ENCODE measurements at places on chromosomes 6 and 20.

DNA sequence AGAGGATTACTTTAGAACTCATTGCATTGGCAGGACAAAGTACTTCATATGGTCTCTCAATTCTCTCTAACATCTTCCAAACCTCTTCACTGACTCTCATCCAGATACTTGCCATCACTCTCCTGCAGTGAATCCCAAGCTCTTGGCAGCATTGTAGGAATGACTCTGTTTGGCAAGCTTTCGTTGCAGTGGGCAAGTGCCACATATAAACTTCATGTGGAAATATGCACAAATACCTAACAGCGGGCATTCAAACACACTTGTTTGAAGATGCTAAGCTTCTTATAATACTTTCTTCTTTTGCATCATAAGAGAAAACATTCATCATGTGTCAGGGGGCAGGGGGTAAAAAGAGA lies 86.2 kb upstream of the F13A1 start:
- DNase-seq: no peak

GRCh38 chr6:118506071-118506638 lies 41.9 kb upstream of the PLN start:
- no peak for DNase-seq

DNA sequence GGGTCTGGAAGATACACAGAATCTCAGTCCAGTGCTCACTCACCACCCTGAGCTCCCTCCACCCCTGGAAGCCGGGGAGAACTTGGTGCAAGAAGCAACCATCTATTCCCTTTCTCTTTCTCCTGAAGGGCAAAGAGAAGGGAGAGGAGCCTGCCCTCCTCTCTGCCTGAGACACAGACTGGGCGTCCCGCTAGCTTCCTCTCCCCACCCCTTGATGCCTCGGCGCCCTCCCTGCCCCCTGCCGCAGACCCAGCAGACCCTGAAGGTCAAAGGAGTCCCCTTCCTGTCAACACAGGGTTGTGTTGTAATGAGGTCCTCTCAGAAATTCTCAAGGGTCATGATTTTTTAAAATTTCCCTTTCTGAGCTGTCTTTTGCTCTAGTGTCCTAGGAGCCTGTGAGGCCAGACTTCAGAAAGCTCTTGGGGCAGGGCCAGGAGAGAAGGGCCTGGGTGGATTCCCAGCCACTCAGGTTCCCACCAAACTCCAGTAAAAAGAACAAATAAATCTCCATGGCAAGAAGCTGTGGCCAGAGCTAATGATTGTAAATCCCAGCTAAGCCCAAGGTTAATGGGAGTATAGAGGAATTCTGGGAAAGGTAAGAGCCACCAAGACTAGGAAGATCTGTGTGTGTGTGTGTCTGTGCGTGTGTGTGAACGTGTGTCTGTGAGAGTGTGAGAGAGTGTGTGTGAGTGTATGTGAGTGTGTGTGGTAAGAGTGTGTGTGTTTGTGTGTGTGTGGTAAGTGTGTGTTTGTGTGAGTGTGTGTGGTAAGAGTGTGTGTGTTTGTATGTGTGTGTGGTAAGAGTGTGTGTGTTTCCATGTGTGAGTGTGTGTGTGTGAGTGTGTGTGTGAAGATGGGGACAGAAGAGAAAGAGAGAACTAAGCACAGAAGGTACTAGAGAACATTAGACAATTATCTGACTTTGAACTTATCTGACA lies 1.1 kb upstream of the JPH2 start:
- DNase-seq: no peak

- no peak for DNase-seq
Observed at GRCh38 chr6:143294265-143294860, 156.1 kb downstream of the ADAT2 start.

Measured in HS-27A (cell line).